Stimulated activated CD8-positive, alpha-beta memory T cell treated with anti-CD3 and anti-CD28 coated beads, Interleukin-15, amount 100 ng/mL, for 48 hours (primary cell): ENCODE measurements at places on chromosomes 7 and 10.

DNA sequence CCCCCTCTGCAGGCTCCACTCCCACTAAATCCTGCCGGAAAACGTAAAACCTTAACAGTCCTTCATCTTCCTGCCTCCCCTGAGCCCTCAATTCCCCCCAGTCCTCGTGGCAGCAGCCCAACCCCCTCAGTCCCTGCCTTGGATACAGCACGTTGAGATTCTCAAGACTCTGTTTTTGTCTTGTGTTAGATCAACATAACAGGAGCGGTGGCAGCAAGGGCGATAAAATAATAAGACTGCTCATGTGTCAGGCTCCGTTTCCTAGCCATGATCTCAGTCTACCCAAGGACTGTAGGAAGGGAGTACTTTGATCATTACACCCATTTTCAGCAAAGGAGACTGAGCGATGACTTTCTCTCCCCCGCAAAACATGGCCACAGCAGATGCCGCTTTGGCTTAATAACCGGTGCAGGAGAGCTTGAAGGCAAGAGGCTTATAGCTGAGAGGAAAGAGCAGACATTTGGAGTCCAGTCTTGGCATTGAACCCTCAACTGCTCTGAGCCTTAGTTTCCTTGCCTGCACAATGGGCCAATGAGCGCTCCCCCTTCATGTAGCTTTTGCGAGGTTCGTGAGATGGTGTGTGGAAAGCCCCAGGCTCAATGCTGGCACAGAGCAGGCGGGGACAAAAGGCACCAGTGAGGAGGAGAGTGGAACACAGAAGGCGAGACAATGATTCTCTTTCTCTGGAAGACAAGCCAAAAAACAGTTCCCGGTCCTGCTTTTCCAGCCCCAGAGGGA is 42.1 kb upstream of the PCBD1 start:
- DNase-seq = no peak

GRCh38 chr7:105002-105401 is 87.4 kb upstream of the FAM20C start:
- DNase-seq = no peak

DNA sequence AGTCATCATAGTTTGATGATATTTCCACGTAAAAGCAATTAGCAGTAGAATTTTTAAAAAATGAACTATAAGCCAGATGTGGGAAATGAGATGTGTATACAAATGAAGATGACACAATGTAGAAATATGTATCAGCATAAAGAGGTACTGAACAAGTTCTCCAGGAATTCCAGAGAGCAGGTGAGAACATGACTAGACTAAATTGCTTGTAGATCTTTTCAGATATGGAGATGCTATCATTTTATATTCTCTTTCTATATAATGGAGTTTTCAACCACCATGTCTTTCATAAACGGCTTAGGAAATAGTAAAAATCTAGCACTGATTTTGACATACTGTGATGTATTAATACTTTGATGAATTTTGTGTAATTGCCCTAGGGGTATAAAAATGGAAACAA is 130.9 kb downstream of the SEMA3D start:
- DNase-seq = no peak

GRCh38 chr7:48786951-48787350 is 137.4 kb upstream of the CDC14C start:
- no peak for DNase-seq

DNA sequence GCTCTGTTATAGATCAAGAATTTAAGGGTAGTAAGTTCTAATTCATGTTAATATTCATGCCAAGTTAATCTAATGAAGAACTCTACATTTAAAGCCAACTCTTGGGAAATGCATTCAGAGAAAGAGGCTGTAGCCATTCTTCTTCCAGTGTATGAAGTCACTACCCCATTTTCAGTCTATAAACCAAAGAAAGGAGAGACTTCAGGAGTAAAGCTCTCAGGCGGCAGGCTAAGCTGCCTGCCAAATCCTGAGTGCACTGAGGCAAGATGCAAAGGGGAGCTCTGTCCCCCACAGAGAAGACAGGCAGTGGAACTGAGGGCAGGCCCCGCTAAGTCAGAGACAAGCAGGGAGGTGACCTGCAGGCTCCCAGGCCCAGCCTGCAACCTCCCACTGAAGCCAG is 41.5 kb downstream of the SLIT1 start:
- DNase-seq = no peak

DNA sequence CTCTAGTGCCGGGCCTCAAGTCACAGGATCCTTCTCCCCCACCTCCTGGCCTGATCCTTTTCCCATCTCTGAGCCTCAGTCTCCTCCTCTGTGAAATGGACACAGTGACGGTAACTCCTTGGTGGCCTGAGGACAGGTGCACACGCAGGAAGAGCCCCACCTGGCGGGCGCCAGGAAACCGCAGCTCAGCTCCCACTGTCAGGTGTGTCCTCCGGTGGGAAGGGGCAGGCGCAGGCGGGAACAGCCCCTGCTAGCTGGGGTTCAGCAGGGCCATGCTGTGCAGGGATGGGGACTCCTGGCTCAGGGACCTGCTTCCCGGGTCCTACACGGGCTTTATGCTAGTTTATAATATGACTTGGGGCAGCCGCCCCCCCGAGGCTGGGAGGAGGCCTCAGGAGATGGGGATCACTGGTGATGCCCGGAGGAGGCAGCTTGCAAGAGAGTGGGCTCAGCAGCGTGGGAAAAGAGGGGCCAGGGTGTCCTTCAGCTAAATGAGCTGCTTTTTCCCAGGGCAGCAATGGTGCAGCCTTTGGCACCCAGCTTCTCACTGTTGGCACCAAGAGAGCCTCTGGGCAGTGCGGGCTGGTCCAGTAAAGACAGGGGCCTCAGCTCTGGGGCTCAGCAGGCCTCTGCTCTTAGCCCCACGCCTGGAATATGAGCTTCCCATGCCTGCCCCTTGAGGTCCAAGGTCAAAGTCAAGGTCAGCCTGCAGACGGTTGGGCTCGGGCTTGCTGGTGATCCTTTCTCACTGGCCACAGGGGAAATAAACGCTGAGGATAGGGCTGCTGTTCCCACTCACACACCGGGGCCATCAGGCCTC is 68.0 kb upstream of the FAM20C start:
- DNase-seq = no peak

DNA sequence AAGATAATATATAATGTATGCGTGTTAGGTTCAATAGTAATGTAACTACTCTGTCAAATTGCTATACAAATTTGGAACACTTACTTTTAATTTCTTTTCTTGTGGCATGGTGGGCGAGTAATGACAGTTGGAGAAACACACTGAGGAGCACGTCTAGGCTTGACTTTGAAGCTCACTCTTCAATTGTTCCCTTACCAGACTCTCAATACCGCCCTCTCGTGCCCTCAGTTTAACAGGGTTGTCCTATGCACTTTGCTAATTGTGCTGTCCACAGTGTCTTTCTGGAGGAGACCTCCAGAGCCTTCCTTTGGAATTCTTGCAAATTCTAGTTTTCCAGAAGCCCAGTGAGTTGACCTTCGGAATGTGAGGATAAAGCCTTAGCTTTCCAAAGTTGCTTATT is 107.2 kb upstream of the RELN start:
- no peak for DNase-seq

- no peak for DNase-seq
Observed at GRCh38 chr7:150754951-150755350, 17.7 kb downstream of the GIMAP5 start.

DNA sequence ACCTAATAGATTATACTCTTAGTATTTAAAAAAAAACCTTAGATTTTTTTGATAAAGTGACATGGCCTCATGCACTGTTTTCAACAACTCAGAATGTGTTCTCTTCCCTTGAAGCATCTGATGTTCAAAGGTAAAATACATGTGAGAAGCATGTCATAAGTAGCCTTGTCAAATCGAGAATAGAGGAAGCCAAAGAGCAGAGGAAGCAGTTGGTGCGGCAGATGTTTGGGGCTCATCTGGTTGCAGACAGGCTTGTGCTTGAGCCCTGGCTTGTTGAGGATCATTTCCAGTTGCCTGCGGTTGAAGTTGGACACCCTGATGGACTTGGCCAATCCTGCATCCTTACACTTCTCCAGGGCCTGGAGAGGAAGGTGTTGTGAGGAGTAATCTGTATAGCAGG is 59.2 kb downstream of the AKR1E2 start:
- no peak for DNase-seq

GRCh38 chr10:100838986-100839385 is 73.8 kb upstream of the SLF2 start:
- no peak for DNase-seq

- DNase-seq = no peak
Observed at GRCh38 chr7:79823246-79823951, 311.2 kb upstream of the GNAI1 start.

GRCh38 chr7:44748948-44749731 is 493 bp downstream of the ZMIZ2 start:
- DNase-seq = no peak

- no peak for DNase-seq
Observed at GRCh38 chr10:132861884-132862461, 76.0 kb upstream of the NKX6-2 start.

- DNase-seq = no peak
Observed at GRCh38 chr10:124649214-124649613, 95.0 kb downstream of the FAM53B start.

- DNase-seq = no peak
Observed at GRCh38 chr7:9189703-9190102, 756.3 kb downstream of the NXPH1 start.

DNA sequence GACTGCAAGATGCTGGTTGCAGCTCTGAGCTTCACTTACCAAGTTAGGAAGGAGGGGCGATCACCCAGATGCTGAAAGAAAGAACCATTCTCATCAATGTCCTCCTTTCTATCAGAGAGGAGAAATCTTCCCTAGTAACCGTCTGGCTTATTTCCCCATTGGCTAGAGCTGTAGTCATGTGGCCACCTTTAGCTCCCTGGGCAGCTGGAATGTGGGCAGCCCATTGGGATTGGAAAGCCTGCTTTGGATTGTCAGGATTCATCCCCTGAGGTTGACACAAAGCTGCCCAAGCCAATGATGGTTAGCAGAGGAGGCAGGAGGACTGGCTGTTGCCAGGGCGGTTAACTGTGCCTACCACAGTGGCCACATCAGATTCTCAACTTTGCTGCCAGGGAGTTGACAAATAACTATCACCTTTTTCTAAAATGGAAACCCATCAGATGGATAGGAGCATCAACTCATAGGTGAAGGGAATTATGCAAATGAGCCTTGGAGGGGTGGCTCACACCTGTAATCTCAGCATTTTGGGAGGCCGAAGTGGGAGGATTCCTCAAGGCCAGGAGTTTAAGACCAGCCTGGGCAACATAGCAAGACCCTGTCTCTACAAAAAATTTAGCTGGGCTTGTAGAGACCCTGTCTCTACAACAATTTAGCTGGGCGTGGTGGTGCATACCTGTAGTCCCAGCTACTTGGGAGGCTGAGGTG is 206.4 kb upstream of the GALNT17 start:
- no peak for DNase-seq

DNA sequence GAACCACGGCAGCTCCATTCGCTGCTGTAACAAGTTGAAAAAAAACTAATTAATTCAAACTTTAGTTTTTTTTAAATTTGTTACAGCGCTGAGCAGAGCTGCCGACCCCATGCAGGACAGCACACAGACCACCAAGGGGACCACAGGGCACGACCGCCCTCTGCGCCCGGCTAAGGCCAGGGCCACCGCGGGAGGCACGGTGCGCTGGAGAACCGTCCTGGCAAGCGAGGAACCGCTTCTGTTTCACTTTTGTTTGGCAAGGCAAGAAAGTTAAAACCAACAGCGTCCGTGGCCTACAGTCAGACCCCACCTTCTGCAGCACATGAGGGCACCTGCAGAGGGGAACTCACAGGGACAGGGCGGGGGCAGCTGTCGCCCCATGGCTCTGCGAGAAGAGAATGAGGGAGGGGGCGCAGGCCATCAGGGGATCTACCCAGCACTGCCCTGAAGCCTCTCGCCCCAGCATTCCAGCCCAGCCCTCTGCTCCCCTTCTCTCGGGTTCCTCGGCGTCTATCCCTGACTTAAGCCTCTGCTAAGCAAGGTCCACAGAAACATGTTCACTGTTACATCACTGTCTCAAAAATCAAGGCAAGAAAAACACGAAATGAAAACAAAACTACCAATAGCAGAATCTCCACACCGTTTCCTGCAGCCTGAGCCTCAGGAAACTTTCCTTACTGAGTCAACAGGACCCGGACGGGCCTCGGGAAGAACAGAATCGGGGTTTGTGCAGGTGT is 204.4 kb downstream of the DIP2C start:
- no peak for DNase-seq

DNA sequence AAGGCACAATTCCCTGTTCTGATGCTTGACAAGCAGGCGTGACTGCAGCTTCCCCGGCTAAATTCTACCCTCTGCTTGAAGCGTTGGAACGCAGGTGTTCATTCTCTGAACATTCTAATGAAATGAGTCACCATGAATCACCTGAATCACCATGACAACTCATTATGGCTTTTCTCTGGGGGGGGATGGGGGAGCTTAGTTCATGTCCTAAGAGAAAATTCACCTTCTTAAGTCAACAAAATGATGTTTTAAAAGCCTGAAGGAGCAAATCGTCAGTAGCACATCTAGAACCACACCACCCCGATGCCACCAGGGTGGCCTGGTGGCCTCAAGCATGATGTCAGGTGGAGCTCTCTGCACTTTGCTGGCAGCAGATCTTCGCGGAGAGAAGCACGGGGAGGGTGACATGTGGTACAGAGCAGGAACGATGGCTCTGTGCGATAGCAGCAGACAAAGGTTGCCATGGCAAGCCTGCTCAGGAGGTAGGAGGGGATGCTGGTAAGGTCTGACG is 33.7 kb downstream of the DDC start:
- DNase-seq = no peak

DNA sequence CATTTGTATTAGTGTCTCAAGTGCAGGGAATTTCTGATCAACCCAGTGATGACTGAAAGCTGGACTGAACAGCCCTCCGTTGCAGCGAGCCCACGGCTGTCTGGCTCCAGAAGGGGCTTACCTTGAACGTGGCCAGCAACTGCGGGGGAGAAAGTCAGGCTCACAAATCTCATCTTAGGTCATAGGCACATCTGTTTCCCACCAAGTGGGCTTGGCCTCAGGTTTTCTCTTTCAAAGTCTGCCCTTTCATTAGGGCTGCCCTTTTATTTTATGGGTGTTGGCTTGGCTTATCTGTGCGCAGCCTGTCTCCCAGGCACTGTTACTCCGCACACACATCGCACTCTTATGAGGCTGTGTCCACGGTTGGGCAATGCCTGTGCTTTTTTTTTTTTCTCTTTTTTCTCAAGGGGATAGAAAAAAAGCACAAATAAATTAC is 178.0 kb downstream of the JCAD start:
- DNase-seq = no peak

- no peak for DNase-seq
Observed at GRCh38 chr7:43873300-43873699, 4.0 kb upstream of the MRPS24 start.

DNA sequence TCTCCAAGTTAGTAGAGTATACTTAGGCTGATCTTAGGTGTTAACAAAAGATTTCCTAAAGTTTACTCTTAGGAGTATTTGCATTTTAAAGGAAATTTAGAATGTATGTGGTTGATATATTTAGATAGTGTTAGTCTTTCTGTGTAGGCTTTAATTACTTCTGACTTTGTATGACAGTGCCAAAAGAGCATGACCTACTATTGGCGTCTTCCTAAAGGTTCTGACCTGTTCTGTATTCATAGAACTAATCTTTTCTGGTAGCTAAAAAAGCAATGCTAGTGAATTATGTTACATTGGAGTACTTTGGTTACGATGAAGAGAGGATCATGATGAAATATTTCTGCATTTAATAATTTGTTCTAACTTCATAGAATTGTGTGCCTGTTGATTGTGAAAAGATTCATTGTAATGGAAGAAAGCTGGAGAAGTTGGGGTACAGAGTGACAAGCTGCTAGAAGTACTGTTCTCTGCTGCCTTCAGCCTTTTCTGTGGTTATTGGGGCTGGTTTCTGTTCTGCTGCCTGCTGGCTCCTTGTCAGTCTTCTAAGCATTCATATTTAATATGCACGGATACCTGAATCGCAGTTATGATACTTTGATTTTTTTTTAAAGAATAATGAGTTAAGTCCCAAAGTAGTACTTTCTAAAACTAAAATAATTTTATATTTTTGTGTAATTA is 13.2 kb downstream of the WAC start:
- DNase-seq = no peak
